ENCODE measurements at places on chromosomes 2 and 18.

- DNase-seq: no peak
Observed at GRCh38 chr2:46273225-46273863, 23.9 kb upstream of the EPAS1 start.

DNA sequence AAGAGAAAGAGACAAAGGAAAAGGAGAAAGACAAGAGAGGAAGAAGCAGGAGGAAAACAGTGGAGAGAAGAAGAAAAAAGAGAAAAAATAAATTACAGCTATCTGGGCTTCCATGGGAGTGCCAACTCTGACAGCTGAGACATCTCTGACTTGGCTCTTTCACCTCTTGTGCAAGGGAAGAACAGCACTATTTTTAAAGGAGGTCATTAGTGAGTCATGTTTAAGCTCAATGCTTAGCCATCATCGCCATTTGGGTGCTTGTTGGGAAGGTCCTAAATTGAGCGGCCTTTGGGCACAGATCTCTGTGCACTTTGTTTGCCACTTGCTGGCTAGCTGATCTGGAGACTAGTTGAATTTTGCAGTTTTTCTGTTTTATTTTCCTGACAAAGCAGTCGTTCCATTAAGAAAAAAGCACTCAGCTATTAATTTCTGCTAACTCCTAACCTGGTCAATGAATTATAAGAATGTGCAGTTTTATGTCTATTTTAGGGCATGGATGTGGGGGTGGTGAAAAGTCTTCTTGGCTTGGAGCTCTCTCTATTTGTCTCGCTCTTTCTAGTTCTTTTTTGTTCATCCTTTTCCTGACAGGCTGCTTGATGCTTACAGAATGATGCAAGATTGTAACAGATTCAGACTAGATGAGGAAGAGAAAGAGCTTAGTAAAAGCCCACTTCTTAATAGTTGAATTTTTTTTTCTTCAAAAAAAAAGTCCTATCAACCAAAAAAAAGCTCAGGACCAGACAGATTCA is 231.5 kb downstream of the SLC8A1 start:
- no peak for DNase-seq

DNA sequence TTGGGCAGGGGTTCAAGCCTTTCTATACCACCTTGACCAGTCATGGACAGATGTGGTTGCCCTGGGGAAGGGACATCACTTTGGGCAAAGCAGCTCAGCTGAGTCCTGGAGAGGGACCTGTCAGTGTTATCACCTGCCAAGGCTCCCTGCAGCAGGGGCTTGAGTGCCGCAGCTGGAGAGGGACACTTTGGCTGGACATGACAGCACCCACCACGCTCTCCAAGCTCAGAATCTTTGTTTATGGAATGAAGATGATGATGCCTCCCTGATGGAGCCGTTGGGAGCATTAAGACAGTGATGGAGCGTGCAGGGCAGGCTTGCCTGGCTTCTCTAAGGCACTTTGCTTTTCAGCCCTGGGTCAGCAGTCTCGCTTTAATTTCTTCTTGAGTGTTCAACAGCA is 4.3 kb upstream of the TFCP2L1 start:
- DNase-seq: no peak

DNA sequence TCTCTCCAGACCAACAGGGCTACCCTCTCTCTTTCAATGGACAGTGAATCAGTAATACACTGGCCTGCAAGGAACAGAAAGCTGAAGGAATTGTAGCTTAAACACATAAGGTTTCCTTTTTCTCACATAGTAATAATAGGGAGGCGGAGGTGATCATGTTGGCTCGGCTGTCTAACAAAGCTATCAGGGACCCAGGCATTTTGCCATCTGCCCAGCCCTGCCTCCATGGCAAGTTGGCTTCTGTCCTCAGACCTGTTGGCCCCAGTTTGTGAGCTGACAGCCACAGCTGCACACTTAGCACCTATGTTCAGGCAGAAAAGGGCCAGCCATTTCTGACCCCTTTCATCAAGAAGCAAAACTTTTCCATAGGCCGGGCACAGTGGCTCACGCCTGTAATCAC is 2.0 kb upstream of the CHRNG start:
- DNase-seq: no peak

GRCh38 chr18:74524097-74524496 is 10.2 kb upstream of the CNDP1 start:
- no peak for DNase-seq

- no peak for DNase-seq
Observed at GRCh38 chr18:293536-293935, 25.7 kb upstream of the THOC1 start.

DNA sequence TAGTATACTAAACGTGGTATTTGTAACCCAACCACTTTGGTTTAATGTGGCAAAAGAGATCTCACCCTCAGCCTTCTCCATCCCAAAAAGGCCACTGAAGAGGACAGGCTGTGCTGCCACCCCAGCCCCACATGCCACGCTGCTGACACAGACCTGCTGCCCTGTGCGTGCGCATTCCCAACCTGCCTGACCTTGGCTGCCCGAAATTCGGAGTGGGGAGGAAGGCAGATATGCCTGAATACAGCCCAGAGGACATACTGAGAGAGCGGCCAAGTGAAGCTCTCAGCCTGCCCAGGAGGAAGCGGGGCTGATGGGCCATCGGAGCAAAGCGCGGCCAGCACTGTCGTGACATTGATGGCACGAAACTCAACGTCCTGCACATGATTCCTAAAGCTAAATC is 70.0 kb downstream of the HDAC4 start:
- DNase-seq: no peak

GRCh38 chr18:4040391-4041092 is 414.6 kb downstream of the DLGAP1 start:
- DNase-seq: no peak

- no peak for DNase-seq
Observed at GRCh38 chr2:224909885-224910573, 132.2 kb downstream of the DOCK10 start.

- DNase-seq: no peak
Observed at GRCh38 chr2:46829231-46829995, 86.2 kb downstream of the MCFD2 start.

GRCh38 chr2:128236491-128237035 is 82.1 kb downstream of the HS6ST1 start:
- DNase-seq: no peak

GRCh38 chr2:144500563-144500962 is 19.4 kb downstream of the ZEB2 start:
- no peak for DNase-seq

DNA sequence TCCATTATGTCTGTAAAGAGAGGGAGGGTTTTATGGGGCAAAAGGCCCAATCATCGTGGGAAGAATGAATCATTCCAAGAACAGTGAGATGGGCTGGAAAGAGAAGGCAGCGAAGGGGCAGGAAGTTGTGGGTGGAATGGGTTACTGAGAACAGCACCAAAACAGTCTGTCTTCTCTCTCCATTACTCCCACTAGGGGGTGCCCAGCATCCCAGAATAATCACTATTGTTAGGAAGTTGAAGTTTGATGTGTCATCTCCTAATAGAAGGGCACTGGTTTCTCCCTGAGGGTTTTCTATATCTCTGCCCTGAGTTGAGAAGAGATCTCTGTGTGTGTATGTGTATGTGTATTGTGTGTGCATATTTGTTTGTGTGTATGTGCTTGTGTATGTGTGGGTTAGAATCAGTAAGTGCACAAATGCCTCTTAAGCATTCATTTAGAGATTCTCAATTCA is 76.6 kb upstream of the MAP4K3 start:
- DNase-seq: peak; percentile 59

GRCh38 chr2:19176977-19177376 is 181.4 kb downstream of the OSR1 start:
- DNase-seq: no peak

GRCh38 chr2:17790536-17790935 is 25.7 kb upstream of the MSGN1 start:
- no peak for DNase-seq

DNA sequence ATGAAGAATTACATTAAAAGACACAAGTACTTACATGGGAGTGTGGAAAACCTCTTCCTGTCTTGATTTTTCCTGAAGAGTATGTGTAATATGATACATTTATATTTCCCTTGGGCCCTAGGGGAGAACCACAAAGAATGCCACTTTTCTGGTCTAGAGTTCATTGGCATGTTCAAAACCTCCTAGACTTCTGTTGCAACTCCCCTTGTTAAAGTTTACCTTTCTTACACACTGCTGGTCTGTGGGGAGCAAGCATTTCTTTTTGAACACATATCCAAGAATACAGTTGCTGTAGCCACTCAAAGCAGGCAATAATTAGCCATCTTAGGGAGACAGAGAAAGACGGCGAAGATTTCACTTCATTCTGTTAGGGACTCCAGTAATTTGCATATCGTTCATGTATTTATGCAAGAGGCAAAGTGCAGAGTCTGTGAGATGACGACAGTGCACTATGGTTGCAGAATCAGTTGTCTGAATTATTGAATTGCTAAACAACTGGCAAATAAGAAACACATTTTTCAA is 103.5 kb downstream of the NOL4 start:
- no peak for DNase-seq

DNA sequence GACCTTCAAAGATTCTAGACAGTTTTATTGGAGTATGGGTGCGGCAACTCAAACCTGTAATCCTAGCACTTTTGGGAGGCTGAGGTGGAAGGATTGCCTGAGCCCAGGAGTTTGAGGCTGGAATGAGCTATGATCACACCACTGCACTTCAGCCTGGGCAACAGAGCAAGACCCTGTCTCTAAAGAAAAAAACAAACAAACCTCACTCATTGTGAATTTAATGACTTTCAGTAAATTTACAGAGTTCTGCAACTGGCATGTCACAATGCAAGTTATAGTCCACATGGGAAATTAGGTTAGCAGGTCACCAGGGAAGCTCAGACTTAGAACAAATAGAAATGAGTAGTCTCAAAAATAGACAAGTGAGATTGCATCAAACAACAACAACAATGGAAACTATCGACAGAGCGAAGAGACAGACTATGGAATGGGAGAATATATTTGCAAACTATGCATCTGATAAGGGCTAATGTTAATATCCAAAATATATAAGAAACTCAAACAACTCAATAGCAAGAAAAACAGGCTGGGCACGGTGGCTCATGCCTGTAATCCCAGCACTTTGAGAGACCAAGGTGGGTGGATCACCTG is 6.7 kb upstream of the NRBP1 start:
- DNase-seq: no peak

DNA sequence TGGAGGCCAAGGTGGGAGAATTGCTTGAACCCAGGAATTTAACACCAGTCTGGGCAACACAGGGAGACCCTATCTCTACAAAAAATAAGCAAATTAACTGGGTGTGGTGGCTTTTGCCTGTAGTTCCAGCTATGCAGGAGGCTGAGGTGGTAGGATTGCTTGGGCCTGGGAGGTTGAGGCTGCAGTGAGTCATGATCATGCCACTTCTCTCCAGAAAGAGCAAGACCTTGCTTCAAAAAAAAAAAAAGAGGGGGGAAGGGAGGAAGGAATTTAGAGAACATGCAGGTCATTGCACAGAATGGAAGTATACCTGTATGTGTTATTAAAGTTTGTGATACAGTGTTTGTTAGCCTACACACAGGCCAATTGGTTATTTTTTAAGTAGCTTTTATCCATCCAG is 25.8 kb downstream of the PKP4 start:
- DNase-seq: no peak

DNA sequence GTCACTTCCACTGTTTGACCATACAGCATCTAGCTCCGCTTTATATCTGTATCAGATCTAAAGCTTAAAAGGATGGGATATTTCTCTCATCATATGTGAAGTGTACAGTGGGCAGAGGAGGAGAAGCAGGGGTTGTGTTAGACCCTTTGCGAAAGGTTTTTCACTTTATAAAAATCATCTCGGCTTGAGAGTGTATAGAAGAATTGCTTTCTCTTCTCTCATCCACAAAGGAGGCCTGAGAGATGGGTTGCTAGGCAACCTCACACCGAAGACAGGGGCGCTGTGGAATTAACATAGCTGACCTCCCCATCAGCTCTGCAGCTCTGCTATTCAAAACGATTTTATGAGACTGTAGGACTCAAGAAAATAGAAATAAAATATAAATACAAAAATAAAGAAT is 70.2 kb upstream of the GALNT3 start:
- DNase-seq: no peak

DNA sequence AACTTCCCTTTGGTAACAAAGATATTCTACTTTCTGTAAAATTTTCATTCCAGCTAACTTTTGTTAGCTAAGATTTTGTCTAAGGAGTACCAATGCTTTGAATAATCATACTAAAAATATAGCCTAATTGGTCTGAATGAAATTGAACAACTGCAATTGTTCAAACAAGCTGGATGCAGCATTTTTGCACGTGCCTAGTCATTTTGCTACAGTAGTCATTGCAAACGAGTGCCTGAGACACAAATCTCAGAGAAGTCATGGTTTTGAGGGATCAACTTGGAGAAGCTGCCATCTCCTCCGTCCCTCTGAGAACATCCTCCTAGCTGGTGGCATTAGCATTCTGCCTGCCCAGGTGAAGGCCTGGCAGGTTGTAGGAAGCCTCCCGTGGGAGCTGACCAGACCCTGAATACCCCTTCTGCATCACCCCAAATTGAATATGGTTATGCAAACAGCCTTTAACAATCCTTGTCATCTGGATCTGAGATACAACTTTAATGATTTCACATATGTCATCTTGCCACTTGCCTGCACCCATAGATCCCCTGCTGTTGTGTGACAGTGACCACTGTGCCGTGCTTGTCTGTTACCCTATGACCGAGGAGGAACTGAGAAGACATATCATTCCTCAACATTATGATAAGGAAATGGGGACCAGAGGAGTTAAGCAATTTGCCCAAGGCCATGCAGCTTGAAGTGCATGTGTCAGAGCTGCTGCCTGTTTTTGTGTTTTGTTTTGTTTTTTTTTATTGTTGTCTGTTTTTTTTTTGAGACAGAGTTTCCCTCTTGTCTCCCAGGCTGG is 29.1 kb upstream of the MGAT4A start:
- no peak for DNase-seq

- no peak for DNase-seq
Observed at GRCh38 chr2:20509770-20510490, 63.1 kb downstream of the RHOB start.

- DNase-seq: no peak
Observed at GRCh38 chr2:99153921-99154604, 679 bp downstream of the TSGA10 start.

- no peak for DNase-seq
Observed at GRCh38 chr2:44932564-44933392, 8.7 kb upstream of the SIX3 start.

DNA sequence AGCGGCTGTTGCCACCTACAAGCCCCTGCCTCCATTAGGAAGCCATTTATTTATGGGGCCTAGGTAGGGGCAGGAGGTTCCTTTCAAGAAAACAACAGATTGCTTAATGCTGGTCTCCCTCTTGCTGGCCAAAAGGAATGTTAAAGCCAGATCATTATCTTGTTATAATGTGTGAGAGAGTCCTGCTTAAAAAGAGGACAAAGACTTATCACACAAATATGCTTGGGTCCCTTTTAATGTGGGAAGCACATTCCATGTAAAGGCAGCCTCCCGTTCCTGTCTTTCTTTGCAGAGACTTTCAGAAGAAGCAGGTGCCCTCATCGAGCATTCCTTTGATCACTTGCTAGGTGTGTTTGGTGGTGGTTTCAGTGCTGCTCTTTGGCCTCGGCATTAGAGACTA is 76.4 kb downstream of the AGAP1 start:
- no peak for DNase-seq

GRCh38 chr2:170878505-170878904 is 50.5 kb upstream of the GORASP2 start:
- DNase-seq: no peak

DNA sequence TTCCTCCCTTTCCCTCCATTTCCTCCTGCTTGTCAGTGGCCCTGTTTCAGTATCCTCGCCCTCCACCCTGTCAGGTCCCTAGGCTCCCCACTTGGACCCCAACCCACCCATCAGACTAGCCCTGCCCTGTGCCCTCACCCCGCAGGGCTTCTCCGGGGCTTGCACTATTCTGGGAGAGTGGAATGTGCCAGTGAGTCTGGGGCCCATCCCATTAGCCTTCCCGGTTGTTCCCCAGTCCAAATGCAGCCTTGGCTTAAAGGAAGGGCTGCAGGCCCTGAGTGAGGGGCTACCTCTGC is 45.5 kb downstream of the MYO7B start:
- DNase-seq: no peak
